ENCODE measurements at places on chromosomes 11 and 22. TPM values are rescaled to one million over a fixed set of nuclear protein-coding genes. Genes with fewer than 3 reads are reported as not detected.

Gene TTC36
- total RNA-seq: 0.60 TPM

Gene ZNF214
- 1.7 TPM for total RNA-seq

Gene THY1
- total RNA-seq: 0.75 TPM

Gene C1QTNF4
- total RNA-seq: 1.8 TPM

Gene INSC
- not detected for total RNA-seq

Gene CYTH4
- total RNA-seq: not detected

Gene ISX
- not detected for total RNA-seq

Gene SLC5A4
- total RNA-seq: 1.6 TPM

Gene LINC01488
- total RNA-seq: not detected

Gene MMP1
- 1,684 TPM for total RNA-seq

Gene RAB3IL1
- total RNA-seq: 3.6 TPM

Gene OR4A16
- total RNA-seq: not detected

Gene P2RY2
- total RNA-seq: 5.6 TPM

Gene RHOG
- total RNA-seq: 69.0 TPM

Gene GUCY1A2
- 0.02 TPM for total RNA-seq

Gene ALG12
- total RNA-seq: 14.6 TPM

Gene OR8G1
- total RNA-seq: not detected

Gene ZDHHC13
- total RNA-seq: 50.1 TPM

Gene FGF19
- not detected for total RNA-seq

Gene IFITM10
- 0.62 TPM for total RNA-seq

Gene HPX
- total RNA-seq: 2.1 TPM

Gene OR2AG2
- 0.46 TPM for total RNA-seq
